ENCODE measurements at places on chromosomes 12 and 14. TPM values are rescaled to one million over a fixed set of nuclear protein-coding genes. Genes with fewer than 3 reads are reported as not detected.

DNA sequence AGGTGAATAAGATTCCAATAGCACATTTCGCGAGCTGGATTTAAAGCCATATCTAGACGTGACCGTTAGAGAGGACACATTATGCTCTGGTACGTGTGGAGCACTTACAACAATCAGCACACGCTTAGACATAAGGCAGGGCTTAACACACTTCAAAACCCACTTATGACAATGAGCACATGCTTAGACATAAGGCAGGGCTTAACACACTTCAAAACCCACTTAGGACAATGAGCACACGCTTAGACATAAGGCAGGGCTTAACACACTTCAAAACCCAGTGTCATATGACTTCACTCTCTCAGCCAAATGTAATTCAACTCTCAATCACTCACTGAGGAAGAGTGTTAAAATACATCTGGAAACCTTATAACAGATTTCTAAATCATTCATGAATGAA lies 11.2 kb upstream of the PLD4 start:
- no peak for DNase-seq
- H3K36me3 ChIP-seq, result no peaks in the 10 kb centered on the region
- H3K4me3 ChIP-seq, result no peak overlapping the region
- peaks cover 38% of the 10 kb centered on the region for H3K27me3 ChIP-seq
- H3K27ac ChIP-seq, result no peak overlapping the region

DNA sequence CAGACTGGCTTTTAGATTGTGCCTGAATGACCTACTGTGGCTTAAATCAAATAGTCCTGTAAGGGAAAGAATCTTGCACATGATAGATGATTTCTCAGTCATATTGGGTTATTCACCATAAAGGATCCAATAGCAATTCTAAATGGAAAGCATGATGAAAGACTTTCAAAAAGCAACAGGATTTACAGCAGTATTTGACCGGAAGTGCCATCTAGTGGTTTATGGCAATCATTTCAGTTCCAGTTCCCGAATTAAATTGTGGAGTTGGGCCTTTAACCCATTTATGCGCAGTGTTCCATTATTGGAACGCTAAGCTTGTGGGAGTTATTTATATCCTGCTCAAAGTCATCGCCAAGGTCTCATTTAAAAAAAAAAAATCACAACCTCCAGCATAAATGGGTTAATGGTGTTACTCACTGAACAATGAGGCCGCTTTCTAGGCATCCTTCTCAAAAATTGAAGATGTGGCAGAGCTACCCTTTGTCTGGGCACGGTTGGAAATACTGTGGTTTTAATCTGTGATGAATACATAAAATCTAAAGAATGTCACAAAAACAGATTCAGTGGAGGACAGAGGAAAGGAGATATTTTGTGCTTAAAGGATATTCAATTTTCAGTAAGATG lies 60.8 kb upstream of the REP15 start:
- H3K4me3 ChIP-seq, result no peak overlapping the region
- H3K4me1 ChIP-seq, result peaks cover 22% of the 10 kb centered on the region
- H3K27me3 ChIP-seq, result peaks cover 4% of the 10 kb centered on the region
- DNase-seq, result no peak
- H3K27ac ChIP-seq, result no peak overlapping the region

Gene DDX47
- total RNA-seq, result 56.3 TPM

- H3K27ac ChIP-seq, result no peak overlapping the region
- no peaks in the 10 kb centered on the region for H3K27me3 ChIP-seq
- peaks cover 5% of the 10 kb centered on the region for H3K36me3 ChIP-seq
- DNase-seq, result no peak
Measured at GRCh38 chr12:810671-811415, 58.5 kb downstream of the WNK1 start.

Gene TAS2R31
- 2.9 TPM for total RNA-seq

- H3K4me3 ChIP-seq, result no peak overlapping the region
- no peaks in the 10 kb centered on the region for H3K27me3 ChIP-seq
- no peak for DNase-seq
- no peaks in the 10 kb centered on the region for H3K4me1 ChIP-seq
- peaks cover 25% of the 10 kb centered on the region for H3K36me3 ChIP-seq
- no peak overlapping the region for H3K27ac ChIP-seq
Measured at GRCh38 chr12:104097954-104098353, 33.6 kb downstream of the HCFC2 start.
